NCI-H524 (cell line): ENCODE measurements at places on chromosomes 5 and 9.
A peak's percentile ranks its signal among the peaks of the same experiment; 100 is the strongest.

DNA sequence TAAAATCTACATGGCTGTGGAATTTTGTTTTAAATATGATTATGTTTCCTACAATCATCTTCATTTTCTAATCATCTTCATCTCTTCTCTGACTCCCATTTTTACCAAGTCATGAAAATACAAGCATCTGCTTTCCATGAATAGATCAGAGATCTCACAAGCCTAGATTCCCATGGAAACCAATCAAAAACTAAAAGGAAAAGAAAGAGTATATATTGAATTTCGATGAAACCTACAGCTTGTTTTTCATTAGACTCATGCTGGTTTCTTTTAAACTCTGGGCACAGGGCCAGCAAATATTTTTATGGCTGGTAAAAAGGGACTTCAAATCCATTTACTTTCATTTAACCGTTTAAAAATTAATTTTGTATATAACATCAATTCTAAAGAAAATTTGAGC lies 51.2 kb downstream of the INVS start:
- DNase-seq, result no peak

DNA sequence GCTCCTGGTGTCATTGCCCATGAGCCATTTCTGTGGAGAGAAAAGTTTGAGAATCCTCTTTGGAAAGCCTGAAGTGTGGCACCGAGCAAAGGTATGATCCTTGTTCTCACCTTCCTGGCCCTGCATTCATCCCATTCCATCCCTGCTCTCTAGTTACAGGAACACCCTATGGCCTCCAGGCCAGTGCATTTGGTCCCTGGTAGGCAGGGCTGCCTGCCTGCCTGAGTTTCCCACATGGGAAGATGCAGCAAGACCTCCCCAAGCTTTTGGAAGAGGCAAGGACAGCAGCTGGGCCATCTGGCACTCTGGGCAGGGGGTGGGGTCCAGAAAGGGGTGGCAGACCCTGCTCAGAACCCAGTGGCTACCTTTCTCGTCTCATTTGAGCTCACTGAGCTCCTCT lies 24.5 kb downstream of the IGIP start:
- peak; percentile 11 for DNase-seq

- no peak for DNase-seq
These were observed 538.7 kb downstream of the PDE4D start for GRCh38 chr5:59354811-59355210.

DNA sequence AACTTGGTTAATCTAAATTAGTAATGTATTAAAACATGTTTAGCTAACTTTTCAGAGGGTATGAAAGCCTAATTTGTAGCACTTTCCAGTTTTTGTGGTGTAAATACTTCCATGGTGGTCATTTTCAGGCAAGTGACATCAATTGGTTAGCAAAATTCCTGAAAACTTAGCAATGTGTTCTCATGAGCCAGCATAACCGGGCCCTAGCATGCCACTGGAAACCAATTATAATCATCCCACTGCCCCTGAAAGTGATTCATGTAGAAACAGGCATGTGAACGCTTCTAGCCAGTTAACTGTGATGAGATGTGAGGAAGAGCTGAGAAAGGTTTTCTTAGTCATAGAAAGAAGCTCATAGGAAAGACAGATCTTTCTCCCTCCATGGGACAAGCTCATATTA lies 417.2 kb downstream of the TLR4 start:
- no peak for DNase-seq

DNA sequence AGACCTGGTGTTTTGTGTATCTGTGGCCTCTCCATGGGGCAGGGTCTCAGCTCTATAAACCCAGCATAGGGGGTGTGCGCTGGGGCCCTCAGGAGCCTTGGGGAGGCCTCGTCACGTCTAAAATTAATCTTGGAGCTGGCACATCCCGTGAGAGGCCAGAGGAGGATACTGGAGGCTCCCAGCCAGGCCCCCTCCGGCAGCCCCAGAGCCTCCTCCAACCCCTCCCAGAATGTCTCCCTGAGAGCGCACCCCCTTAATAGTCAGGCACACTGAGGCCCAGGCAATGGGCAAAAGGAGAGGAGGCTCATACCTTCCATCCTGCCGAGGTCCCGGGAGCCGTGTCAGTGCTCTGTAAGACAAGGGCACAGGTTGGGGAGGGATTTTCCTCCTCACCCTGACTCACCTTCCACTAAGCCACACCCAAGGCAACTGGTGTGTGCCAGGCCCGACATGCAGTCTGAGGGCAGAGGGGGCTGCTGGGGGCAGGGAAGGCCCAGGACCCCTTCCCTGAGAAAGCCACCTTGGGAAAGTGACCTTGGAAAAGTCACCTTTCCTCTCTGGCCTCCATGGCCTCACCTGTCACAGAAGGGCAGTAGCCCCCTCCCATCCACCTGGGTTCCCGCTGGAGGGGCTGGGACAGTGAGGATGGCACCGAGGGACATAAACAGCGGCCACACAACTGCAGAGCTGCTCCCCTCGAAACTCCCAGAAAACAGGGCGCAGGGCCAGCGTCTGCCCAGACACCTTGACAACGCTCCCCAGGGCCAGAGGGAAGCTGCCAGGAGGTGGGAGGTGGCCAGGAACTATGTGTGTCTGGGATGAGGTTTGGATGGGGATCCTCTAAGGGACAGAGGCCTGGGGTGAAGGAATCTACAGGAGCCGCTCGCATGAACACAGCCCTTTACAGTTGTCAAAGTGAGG lies 2.9 kb downstream of the AK1 start:
- DNase-seq, result no peak

- DNase-seq, result no peak
These were observed 54.4 kb downstream of the ARRDC3 start for GRCh38 chr5:91328743-91329142.

DNA sequence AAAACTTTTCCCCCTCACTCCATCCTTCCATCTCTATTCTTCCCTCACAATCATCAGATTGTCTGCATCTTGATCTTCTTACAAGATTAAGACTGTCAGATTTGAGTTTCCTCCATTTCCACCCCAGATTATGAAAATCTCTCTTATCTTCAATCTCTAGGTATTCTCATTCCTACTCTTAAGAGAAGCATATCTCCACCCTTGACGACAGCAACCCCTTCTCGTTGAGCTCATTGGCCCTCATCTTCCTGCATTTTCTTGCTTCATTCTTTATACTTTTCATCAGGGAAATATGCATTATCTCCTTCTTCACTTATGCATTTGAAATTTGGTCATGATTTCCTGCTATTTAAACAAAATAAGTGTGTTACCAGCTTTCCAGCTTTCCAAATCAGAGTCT lies 301.3 kb downstream of the DNAH5 start:
- DNase-seq, result no peak

GRCh38 chr9:77433675-77434445 lies 214.3 kb downstream of the GNA14 start:
- DNase-seq, result peak; percentile 59

- no peak for DNase-seq
These were observed 284.9 kb downstream of the BNC2 start for GRCh38 chr9:16585591-16585990.

DNA sequence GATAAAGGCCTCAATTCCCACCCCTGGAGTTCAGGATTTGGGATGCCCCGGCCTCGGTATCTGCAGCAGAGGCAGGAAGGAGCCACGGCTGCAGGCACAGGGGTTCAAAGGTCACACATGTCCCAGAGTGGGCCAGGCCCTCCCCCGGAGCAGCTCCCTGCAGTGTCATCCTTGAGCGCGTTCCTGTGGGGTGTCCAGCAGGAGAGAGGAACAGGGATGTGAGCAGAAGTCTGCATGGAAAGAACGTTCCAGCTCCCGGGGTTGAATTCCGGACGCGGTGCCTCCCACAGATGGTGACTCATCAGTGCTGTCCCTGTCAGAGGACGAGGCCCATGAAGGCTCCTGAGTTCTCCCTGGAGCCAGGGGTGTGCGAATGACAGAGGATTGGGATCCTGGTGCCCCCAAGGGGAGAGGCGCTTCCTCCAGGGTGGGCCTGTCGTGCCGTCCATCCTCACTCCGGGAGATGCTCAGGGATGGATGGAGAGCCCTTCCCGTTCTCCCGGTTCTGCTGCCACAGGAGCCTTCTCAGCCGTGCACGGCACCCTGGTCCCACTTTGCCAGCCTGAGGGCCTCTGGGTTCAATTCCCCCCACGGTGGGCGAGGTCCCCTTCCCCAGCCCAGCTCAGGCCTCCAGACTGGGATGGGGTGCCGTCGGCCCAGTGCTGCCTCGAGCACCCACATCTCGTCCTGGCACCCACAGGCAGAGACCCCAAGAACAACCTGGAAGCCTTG lies 3.1 kb downstream of the LCN1 start:
- DNase-seq, result no peak

DNA sequence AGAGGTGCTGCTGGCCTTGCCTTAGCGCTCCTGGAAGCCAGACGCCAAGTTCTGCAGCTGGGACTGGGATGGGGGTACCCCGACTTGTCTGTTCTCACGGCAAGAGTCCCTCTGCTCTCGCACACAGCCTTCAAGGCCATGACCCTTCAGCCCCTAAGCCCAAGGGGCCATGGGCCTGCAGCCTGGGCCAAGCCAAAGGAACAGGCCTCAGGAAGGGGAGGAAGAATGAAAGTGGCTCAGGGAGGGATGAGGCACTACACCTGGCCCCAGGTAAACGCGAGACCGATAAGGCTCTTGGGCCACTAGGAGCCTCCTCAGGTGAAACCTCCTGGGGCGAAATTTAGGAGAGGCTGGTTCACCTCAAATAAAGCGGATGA lies 3.9 kb downstream of the EBF1 start:
- DNase-seq, result no peak

DNA sequence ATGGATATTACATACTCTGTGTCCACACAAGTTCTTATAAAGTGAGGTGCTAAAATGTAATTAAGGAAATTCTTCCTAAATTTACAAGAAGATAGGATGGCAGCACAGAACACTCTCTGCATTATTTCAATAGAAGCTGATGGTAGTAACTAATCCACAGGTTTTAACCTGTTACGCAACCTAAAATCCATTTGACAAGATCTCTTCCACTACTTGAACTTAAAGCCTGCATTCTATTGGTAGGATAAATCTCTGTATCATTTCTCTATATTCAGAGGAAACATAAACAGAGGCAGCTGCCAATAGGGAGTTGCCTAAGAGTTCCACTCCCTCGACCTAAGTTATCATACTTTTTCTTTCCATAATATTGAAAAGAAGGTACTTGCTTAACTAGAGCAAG lies 21.6 kb downstream of the CDC37L1 start:
- no peak for DNase-seq

GRCh38 chr5:133154274-133155075 lies 102.7 kb downstream of the HSPA4 start:
- DNase-seq, result no peak

DNA sequence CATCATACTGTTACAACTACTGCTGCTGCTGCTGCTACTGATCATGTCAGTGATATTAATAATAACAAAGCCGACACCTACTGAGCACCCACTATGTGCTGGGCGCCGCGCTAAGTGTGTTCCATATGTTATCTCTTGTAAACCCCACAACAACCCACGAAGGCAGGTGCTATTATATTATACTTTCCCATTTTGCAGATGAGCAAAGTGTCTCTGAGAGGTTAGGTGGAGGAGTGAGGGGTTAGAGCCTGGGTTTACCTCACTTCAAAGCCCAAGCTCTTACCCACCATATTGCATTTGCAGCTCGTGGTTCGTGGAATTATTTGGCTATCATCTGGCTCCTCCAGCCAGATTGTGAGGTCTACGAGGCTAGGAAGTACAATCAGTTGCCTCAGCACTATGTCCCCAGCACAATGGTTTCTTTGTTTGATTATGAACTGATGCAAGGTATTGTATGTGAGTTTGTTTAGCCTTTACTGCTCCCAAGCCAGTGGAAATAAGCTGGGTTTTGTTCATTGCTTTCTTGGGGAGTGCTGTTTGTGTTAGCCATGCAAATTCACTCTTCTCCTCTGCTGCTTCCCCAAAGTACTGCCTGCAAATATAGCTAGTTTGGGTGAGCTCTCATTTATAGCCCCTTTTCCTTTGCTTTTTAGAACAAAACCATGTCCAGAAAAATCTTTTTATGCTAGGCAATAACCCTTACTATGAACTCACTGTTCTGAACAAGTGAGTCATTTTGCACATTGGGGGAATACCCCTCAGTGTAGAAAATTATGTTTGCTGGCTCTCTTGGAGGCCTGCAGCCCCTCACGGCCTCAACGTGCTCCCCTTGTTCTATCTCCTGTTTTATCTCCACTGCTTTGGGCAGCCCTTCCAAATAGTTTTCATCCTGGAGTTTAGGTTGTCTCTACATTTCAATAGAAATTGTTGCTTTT lies 47.9 kb downstream of the ALG2 start:
- DNase-seq, result peak; percentile 50

DNA sequence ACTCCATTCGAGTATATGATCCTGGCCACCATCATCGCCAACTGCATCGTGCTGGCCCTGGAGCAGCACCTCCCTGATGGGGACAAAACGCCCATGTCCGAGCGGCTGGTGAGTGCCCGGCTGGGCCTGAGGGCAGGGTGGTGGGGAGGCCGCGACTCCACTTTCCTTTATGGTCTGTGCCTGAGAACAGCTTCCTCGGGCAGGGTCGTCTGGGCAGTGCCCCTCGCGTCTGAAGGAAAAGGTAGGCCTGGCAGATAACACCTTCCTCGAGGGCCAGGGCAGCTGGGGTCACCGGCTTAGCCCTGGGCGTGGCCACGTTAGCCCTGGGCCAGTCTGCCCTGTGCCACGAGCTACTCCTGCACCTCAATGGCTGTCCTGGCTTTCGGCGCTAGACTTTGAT lies 1.5 kb downstream of the CACNA1B start:
- DNase-seq, result no peak

GRCh38 chr5:74594137-74595040 lies 46.1 kb downstream of the ENC1 start:
- peak; percentile 9 for DNase-seq

- no peak for DNase-seq
These were observed 1.3 kb downstream of the QSOX2 start for GRCh38 chr9:136244122-136244968.

GRCh38 chr5:161420521-161420920 lies 126.0 kb downstream of the GABRB2 start:
- DNase-seq, result peak; percentile 33

DNA sequence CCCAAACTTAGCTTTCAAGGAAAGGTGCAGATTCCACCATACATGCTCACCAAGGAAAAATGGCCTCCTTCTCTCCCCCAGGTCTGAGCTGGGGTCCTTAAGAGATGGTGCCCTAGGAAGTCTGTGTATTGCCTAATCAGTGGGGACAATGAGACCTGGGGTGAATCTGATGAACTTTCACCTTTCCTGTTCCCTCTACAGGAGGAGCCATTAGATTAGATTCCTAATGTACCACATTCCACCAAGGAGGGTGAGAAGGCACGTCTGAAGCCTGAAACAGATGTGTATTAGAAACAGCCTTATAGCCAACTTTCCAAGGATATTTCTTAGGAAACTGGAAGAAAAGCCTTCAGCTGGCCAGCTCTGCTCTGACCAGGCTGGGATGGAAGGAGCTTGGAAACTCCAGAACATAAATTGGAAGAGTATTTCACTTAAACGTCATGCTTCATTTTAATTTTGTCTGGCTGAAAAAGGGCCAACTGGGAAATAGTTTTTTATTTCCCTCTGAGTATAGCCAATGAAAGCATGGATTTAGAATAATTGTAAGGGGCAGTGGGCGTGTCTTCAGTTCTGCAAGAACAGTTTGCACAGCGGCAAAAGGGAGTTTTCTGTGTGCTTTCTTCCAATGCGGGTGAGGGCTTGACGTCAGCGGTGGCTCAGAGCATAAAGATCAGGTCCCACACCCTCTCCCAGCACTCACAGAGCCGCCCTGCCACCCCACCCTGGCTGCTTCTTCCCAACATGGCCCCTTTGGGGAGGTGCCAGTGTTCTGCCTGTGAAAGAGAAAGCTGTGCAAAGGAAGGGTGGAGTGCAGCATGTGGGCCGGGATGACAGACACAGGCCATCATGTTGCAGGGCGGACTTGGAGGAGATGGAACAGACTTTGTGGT lies 210.9 kb downstream of the ESM1 start:
- DNase-seq, result no peak
